ENCODE measurements at places on chromosomes 11 and 22. TPM values are rescaled to one million over a fixed set of nuclear protein-coding genes. Genes with fewer than 3 reads are reported as not detected.

H19 gene
- total RNA-seq, result not detected

WNT11 gene
- 0.93 TPM for total RNA-seq

SPTBN2 gene
- not detected for total RNA-seq

PKDREJ gene
- not detected for total RNA-seq

DUSP8 gene
- 5.8 TPM for total RNA-seq

RBMXL2 gene
- not detected for total RNA-seq

OR51I1 gene
- total RNA-seq, result not detected

MEI1 gene
- total RNA-seq, result 79.6 TPM

Measured in CD4-positive, alpha-beta memory T cell (primary cell).